Articular chondrocyte of knee joint (primary cell): ENCODE measurements at places on chromosomes 7 and 10. TPM values are rescaled to one million over a fixed set of nuclear protein-coding genes. Genes with fewer than 3 reads are reported as not detected.

Gene PRSS58
- total RNA-seq = not detected in 2 replicates

Gene MICALL2
- 16.2 and 23.3 TPM in 2 replicates for total RNA-seq

Gene COA1
- total RNA-seq = 40.6 and 43.8 TPM in 2 replicates

Gene ANKRD61
- total RNA-seq = 0.11 TPM in 1 of 2 replicates, not detected in the other

Gene AGAP6
- 3.4 and 3.5 TPM in 2 replicates for total RNA-seq

Gene SKIDA1
- total RNA-seq = 1.1 and 2.4 TPM in 2 replicates

Gene THNSL1
- 4.2 and 5.7 TPM in 2 replicates for total RNA-seq

Gene MMP21
- 0.11 TPM in 1 of 2 replicates, not detected in the other for total RNA-seq

Gene GPR22
- not detected in 2 replicates for total RNA-seq

Gene LRIT2
- not detected in 2 replicates for total RNA-seq

Gene NHLRC2
- total RNA-seq = 22.4 and 24.2 TPM in 2 replicates

Gene CCDC136
- total RNA-seq = 4.6 and 7.1 TPM in 2 replicates

Gene GPR26
- total RNA-seq = not detected in 2 replicates

Gene HOXA4
- total RNA-seq = 1.7 and 2.4 TPM in 2 replicates

Gene SBDS
- total RNA-seq = 114 and 123 TPM in 2 replicates

Gene TMEM248
- total RNA-seq = 110 and 122 TPM in 2 replicates

Gene ASAH2
- 0.78 and 0.97 TPM in 2 replicates for total RNA-seq

Gene VSTM4
- total RNA-seq = 17.8 and 20.1 TPM in 2 replicates

Gene ACBD7
- total RNA-seq = 1.0 and 2.4 TPM in 2 replicates

Gene CACNB2
- 1.0 and 2.6 TPM in 2 replicates for total RNA-seq

Gene GJD4
- 0.22 TPM in 1 of 2 replicates, not detected in the other for total RNA-seq

Gene TAS2R39
- total RNA-seq = not detected in 2 replicates

Gene PDZD7
- total RNA-seq = 0.86 and 0.91 TPM in 2 replicates

Gene LFNG
- total RNA-seq = 4.0 and 5.1 TPM in 2 replicates

Gene ARHGEF35
- total RNA-seq = 5.3 and 7.1 TPM in 2 replicates

Gene SERPINE1
- 116 and 247 TPM in 2 replicates for total RNA-seq

Gene CUTC
- 16.6 and 26.2 TPM in 2 replicates for total RNA-seq

Gene PPP1R9A
- total RNA-seq = under 0.01 and 0.11 TPM in 2 replicates

Gene PLAC9
- total RNA-seq = 25.4 and 28.7 TPM in 2 replicates

Gene CPXM2
- 52.1 and 71.0 TPM in 2 replicates for total RNA-seq

Gene C10orf62
- total RNA-seq = 0.32 and 0.52 TPM in 2 replicates

Gene LBX1
- not detected in 2 replicates for total RNA-seq

Gene HGF
- total RNA-seq = 0.13 and 0.65 TPM in 2 replicates
